ENCODE measurements at places on chromosomes 2 and 18.

- DNase-seq, result peak; percentile 8
Measured at GRCh38 chr2:65320042-65320725, 92.6 kb downstream of the ACTR2 start.

DNA sequence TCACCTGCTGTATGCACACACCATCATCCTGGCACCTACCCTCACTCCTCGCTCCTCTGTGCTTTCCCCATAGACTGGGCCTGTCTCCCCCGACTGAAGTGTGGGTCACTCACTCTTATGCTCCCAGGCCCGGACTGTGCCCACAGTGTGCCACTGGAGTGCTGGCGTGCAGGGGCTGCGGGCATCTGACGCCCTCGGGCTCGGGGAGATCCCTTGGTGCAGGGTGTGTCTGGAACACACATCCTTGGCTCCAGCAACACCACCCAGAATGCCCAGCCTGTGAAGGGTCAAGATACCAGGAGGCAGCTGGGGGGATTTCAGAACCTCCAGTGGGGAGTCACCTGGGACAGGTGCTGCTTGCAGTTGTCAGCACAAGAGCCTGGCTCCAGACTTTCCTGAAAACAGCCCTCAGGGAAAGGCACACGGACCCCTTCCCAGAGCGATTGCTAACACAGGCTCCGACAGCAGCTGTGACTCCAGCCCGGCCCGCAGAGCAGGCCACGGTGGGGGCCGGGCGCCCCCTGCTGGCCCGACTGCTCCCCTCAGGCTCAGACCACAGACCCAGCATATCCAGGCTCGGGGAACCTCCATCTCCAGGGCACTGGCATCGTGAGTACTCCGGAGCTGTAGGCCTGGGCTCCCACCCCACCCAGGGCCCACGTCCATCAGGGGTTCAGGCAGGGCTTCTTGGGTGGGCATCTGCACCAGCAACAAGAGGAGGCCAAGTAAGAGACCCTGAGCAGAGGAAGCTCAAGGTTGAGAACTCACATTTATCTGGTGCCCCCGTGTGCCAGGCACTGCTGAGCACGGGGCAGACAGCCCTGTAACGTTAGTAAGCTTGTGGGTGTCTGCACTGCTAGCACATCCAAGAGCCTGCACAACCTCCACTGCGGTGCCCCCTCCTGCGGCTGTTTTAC, 8.6 kb downstream of the HS1BP3 start:
- DNase-seq, result peak; percentile 66

DNA sequence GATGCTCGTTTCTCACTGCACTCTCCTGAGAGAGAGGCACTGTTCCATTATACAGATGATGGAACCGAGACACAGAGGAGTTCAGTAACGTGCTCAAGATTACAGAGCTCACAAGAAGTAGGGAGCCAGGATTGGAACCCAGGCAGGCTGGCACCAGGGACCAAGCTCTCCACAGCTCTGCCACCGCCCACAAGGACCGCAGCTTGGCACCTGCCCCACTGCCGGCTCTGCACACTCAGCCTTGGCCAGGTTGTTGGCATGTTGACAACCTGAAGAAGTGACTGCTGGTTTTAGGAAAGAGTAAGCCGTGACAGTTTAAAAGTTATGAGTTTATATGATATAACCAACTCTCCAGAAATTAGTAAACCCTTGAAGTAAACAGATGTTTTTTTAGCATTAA, 48.0 kb upstream of the ITM2C start:
- DNase-seq, result no peak

DNA sequence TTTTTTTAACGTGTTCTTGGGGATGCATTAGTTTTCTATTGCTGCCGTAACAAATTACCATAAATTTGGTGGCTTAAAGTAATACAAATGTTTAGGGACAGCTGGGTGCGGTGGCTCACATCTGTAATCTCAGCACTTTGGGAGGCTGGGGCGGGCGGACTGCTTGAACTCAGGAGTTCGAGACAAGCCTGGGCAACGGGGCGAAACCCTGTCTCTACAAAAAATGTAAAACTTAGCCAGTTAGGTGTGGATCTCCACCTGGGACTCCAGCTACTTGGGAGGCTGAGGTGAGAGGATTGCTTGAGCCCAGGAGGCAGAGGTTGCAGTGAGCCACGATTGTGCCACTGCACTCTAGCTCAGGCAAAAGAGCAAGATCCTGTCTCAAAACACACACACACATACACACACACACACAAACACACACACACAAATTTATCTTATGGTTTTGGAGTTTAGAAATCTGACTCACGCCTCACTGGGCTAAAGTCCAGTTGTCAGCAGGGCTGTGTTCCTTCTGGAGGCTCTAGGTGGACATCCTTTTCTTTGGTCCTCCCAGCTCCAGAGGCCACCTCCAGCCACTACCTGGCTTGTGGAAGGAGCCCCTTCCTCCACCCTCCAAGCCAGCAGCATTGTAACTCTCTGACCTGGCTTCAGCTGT, 76.1 kb downstream of the SEPTIN10 start:
- DNase-seq, result no peak

DNA sequence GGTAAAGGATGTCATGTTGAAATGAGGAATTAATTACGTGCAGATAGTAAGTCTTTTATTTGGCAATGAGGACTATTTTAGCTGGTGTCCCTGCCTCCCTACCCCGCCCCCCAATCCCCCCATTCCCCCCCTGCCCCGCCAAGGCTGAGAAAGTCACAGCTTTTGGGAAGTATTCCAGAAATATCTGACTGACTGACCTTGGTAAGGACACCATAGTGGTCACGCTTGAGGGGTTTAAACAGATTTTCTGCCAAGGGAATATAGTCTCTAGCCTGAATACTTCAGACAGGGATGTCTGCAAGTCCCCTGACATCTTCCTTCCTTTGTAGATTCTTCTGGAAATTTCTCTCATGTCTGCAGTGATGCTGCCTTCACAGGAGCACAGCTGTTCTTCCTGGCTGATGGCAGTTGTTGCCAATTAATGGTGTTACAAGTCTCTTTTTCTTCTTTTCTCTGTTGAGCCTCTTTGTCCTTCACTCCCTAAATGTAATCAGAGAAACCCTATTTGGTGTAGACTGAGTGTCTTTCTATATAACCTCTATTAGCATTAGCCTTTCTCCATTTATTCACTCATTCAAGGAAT, 53.7 kb upstream of the MGAT5 start:
- no peak for DNase-seq

DNA sequence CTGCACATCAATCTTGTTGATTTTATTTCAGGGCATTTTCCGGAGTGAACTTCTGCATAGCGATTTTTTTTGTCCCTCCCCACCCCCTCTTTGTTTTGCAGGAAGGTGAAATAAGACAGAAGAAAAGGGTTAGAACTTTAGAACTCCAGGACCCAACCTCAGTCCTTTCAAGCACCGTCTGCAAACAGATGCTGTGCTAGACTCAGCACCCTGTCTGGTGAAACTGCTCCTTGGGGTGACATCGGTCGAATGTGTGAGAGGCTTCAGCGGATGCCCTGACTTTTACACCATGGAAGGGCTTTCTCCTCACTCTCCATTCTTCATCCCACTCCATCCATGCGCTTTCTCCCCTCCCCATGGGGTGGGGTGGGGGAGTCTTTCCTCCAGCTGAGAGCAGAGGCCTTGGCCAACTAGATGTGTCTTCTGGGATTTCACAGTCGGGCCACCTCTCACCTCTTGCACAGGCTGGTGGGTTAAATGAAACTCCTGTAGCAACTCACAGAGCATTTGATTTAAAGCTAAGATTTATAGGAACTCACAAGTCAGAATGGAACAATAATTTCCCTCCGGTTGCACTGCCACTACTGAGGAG, 43.3 kb upstream of the EDAR start:
- DNase-seq, result no peak

- DNase-seq, result no peak
Measured at GRCh38 chr2:201344663-201345366, 12.3 kb downstream of the FLACC1 start.

DNA sequence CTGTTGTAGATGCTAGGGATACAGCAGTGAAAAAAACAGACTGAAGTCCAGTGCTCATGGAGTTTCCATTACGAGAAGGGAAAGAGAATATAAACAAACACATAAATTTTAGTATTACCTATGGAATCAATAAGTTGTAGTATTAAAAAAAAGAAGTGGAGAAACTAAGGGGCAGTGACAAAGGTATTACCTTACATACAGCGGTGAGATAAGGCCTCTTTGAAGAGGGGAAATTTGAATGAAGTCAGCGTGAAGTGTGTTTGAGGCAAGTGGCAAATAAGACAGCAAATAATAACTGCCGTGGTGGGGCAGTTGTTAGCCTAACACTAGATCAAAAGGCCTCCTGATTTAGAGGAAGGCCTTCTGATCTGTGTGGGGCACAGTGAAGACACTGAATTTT, 57.9 kb downstream of the TLK1 start:
- DNase-seq, result no peak

DNA sequence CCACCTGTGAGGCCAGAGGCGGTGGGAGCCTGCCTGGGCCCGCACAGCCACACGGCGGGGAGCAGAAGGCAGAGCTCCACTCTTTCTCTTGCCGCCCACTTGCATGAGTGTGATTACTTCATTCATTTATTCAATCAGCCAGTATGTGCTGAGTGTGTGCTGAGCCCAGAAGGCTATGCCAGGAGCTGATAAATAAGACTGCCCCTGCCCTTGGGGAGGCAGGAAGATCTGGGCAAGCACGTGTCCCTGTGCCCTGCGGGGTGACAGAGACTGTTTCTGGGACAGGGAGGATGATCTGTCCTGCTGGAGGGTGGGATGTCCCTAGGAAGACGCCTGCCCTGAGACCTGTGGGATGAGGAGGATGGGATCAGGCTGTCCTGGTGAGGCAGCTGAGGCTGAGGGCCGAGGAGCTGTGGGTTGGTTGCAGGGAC, 250.8 kb downstream of the DYSF start:
- DNase-seq, result no peak

- no peak for DNase-seq
Measured at GRCh38 chr18:34048423-34048822, 176.3 kb downstream of the NOL4 start.

DNA sequence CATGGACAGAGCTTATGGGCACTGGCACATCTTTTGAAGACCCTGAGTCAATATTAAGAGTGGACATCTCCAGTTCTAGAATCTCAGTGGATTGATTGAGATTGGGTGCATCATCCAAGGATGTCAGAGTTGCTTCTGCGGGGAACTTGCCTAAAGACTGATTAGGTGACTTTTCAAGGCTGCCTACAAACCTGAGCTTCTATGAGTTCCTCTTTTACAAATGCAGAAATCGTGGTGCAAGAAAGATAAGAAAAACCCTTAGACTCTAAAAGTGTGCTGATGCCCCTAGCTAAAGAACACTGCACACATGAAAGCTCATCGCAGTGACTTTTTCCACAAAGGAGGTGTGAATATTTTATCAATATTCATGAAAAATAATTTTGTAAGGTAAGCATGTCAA, 86.8 kb upstream of the NEDD4L start:
- DNase-seq, result no peak

GRCh38 chr2:41595240-41595639, 452.6 kb upstream of the PKDCC start:
- no peak for DNase-seq

DNA sequence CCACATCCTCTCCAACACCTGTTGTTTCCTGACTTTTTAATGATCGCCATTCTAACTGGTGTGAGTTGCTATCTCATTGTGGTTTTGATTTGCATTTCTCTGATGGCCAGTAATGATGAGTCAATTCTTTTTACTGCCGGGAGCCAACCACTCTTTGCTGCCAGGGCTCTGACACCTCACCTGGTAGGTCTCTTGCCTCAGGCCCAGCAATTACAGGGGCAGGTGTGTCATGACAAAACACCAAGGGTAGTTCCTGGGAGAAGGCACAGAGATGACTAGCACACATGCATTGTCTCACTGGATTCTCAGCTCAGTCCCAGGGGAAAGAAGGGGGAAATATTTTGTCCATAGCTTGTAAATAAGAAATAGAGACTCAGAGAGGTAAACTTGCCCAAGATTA, 122.3 kb downstream of the CHST9 start:
- no peak for DNase-seq

- DNase-seq, result no peak
Measured at GRCh38 chr2:2007551-2008501, 263.5 kb upstream of the PXDN start.

- no peak for DNase-seq
Measured at GRCh38 chr18:10265560-10266333, 188.7 kb upstream of the APCDD1 start.

GRCh38 chr2:120445449-120446143, 99.7 kb downstream of the INHBB start:
- no peak for DNase-seq

DNA sequence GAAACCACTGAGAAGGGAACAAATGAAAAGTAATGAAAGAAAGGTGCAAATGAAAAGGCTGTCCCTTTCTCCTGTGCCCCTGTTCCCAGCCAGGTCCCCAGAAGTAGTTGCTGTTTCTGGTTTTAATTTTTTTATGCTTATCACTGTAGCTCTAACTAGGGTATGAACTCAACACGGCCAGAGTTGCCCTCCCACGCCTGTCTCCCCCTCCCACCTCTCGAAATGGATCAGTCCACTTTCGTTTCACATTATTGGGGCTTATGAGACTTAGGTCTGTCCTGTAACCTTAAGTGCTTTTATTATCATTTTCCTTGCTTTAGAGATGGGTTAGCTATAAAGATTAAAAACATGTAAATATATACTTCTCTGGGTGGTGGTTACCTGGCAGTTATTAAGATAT, 8.6 kb downstream of the RBFA start:
- no peak for DNase-seq

DNA sequence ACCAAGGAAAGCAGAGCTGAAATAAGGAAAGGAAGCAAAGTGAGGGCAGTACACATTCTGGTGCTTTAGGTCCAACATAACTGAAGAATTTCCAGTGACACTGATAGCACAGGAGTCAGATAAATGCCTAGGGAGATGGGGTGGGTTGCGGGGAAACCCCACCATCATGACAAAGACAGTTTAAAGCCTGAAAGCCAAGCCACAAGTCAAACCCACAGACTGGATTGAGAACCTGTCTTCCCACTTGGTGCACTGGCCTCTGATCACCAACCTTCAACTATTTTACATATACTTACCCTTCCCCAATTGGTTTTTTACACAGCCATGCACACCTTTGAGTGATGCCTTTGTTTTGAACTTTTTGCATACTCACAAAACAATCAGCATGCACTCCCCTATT, 22.2 kb upstream of the PDK1 start:
- no peak for DNase-seq

DNA sequence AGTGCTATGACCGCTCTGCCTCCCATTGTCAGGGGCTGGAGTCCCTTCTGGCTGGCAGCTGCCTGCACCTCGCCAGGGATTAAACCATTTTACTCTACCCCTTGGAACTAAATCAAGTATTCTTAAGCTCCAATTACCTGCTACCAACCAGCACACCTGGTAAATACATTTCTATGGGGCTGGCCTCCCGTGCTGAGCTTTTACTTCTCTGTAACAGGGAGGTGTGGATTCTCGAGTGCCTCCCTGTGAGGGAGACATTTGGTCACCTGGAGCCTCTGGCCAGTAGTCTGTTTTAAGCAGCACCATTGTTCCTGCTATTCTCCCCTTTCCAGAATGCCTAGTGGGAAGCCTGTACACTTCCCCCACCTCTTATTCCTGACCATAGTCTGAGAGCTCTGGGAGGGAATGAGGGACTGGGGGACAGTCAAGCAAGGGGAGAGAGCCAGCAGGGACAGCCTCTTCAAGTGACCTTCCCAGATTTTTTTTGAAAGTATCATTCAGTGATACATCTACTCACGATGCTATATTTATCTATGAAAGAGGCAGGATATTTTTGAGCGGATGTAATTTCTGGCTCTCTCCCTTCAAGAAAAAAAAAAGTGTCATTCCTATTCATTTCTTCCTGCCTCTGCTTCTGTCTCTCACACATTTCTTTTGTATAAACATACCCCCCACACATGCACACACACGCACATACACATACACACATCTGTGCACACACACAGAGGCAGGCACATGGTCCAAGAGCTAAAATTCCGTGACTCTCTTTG, 112.8 kb downstream of the CAPN13 start:
- DNase-seq, result no peak
